ENCODE measurements at places on chromosomes 3 and 15.
A peak's percentile ranks its signal among the peaks of the same experiment; 100 is the strongest.

DNA sequence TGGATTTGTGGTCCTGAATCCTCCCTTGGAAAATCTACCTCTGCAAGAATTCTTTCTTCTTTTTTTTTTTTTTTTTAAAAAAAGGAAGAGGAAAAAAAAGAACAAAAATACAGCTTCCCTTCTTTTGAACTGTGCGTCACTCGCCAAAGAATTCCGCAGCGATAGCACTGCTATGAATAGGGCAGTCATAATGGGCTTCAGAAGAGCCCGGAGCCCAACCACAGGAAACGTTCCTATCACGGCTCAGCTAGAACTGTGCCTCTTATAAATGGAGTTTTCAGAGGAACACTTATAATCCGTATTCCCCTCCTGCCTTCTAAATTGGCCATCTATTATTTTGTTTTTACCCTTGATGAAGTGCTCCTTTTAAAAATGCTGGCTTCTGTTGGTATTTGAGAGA lies 227.7 kb downstream of the ADAMTS17 start:
- peak; percentile 60 for DNase-seq

DNA sequence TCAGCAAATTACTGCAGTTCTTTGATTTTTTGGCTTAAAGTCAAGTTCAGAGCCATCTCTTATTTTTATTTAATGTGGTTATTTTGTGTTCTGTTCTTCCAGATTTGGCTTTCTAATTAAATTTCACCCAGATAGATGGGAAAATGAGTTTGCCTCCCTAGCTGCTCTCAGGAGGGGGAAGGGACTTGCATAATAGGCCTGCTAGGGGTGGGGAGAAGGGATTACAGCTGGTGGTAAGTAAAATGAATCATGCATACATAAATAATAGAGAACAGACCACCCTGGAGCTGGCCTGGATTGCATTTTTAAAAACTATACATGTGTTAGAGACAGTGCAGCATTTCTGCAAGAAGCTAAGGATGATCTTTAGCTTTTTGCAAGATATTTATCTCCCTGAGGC lies 3.9 kb upstream of the PXYLP1 start:
- DNase-seq = no peak

DNA sequence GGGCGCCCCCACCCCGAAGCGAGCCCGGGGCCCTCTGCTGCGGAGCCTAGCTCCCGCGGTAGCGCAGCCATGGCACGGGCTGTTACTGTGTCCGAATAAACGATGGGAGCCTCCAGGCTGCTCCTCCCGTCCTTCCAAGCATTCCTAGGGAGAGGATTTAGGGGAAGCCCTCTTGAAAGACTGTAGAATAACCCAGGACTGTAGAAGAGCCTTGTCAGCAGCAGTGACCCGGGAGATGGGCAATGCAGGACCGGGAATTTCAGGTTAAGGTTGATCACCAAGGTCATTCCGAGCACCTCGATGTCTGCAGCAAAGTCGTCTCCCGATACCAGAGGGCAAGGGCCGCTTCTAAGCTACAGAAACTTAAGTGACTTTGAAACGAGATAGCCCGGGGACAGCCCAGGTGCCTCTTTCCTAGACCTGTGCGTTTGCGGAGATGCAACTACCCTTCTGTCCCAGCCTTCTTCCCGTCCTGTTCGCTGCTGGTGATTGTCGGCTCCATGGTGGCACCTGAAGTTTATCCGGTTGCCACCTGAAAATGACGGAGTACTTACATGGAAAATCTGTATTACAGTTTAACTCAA lies 753 bp upstream of the MYO5A start:
- DNase-seq = no peak

DNA sequence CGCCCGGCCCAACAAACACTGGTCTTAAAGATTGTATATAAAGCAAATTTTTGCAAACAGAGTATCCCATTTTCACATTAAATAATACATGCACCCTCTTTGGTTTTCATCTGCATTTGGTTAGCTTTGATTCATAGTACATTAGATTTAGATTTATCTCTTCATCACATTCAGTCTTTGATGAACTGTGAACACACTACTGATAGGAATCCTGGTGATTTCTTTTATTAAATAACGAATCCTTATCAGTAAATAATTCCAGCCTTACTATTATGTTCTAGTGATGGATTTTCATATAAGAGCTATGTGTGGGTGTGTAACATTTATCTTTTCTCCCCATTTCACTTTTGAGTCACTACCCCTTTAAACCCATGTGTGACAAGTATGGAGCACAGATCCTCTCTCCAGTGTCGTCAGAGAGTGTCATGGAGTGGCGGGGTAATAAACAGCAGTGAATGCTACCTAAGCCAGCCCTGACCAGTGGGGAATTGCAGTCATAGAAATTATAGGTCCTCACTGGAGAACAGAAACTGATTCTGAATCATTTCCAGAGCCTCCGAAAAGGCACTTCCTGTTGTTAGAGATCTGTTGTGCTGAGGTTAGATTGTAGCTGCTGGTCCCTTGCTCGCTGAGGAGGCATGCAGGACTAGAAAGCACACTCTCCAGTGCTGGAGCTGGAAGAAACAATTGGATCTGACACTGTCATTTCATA lies 22.0 kb downstream of the SLC7A14 start:
- peak; percentile 79 for DNase-seq

- DNase-seq = peak; percentile 34
Observed at GRCh38 chr3:125123451-125124305, 67.9 kb upstream of the HEG1 start.

DNA sequence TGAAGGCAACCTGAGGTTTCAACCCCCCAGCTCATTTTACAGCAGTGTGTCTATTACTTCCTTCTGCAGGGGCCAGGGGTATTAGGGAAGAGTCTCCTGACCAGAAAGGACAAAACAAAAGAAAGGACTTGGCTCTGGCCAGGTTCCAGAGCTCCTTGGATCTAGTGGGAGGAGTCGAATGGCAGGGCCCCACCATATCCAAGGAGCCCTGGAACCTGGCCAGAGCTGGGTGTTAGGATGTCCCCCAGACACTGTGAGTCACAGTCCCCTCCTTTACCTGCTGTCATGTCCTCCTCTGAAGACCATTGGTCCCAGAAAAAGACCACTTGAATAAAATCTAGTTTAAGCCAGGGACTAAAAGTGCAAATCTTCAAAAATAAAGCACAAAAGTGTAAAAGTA lies 113.2 kb downstream of the EEFSEC start:
- no peak for DNase-seq

All from MV-4-11 (cell line).